ENCODE measurements at places on chromosomes 1 and 21.

GRCh38 chr1:236880209-236880608, 85.1 kb downstream of the MTR start:
- DNase-seq: no peak

DNA sequence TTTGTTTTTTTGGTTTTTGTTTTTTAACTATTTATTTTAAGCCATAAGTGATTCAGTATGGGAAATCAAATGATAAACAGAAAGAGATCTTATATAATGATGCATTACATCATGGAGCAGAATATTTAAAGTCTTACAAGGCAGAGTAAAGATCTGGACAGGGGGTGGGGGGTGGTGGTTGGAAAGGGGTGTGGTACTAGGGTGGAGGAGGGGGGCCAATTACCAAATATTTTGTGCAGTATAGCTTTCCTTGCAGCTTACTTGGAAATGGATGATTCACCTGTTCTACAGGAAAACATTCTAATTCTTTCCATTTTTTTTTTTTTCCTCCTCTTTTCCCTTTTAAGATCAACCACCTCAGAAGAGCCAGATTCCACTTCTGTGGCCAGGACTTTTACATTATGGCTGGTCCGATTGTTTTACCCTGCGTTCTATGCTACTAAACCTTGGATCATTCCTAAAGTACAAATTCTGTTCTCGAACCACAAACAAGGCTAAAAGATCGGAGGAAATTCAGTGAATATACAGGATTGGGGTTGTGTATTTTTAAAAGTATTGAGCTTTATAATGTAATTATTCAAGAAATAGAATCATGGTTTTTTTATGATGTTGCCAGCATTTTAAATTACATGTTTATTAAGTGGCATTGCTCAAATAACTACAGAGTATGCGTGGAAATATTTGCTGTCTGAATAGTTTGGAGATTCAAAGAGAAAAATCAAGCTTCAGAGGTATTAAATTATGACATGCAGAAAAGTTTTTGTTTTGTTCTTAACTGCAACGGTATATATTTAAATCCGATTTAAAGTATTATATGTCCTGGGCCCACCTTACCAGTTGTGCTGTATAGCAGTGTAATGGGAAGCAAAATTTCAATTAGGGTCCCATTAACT, 859.5 kb downstream of the USP25 start:
- DNase-seq: no peak

DNA sequence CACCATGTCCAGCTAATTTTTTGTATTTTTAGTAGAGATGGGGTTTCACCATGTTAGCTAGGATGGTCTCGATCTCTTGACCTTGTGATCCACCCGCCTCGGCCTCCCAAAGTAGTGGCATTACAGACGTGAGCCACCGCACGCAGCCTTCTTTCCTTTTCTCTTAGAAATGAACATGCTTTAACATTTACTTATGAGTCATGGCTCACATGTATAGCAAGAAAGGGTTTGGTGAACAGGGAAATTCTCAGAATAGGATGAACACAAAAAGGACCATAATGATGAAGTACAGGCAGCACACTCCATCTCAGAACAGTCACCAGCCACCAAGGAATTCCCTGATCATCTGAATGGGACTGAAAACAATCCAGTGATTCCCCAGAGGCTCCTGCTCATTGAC, 9.4 kb upstream of the VAMP4 start:
- DNase-seq: no peak

GRCh38 chr1:20359451-20360330, 69.0 kb downstream of the VWA5B1 start:
- no peak for DNase-seq

- DNase-seq: peak; percentile 88
These were observed at the start of gene KRTCAP2 for GRCh38 chr1:155172732-155173477. TSS of gene KRTCAP2 (minus strand) at chr1:155173304. CDS start at chr1:155173224, 80 bp downstream.

DNA sequence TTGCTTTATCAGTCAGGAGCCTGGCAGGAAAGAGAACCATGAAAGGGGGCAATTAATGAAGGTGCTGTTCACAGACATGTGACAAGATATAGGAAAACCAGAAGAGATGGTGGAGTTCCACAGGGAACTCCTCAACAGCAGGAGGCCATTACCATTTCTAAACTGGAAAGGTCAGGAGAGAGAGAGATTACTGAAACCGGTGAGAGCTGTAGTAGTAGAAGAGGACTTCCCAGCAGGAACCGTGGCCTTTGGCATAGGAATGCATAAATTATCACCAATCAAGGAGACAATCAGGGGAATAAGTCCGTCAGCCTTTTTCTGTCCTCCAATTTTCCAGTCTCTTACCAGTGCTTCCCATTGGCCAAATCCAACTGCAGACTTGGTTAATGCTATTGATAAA, 23.0 kb upstream of the ABCD3 start:
- DNase-seq: no peak

DNA sequence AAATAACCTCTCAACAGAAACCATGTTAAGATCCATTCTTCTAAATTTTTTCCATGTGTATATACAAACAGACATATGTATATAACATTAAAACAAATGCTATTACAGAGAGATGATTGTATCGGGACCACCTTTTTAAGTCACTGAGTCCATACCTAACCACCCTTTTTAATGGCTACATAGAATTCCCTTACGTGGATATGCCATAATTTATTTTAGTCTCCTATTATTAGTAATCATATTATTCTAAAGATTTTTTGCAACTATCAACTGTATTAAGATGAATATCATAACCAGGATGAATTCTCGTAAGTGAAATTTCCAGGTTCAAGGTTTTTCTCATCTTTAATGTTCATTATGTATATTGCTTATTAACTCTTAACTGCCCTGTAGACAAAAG, 259.7 kb downstream of the HHAT start:
- DNase-seq: no peak

DNA sequence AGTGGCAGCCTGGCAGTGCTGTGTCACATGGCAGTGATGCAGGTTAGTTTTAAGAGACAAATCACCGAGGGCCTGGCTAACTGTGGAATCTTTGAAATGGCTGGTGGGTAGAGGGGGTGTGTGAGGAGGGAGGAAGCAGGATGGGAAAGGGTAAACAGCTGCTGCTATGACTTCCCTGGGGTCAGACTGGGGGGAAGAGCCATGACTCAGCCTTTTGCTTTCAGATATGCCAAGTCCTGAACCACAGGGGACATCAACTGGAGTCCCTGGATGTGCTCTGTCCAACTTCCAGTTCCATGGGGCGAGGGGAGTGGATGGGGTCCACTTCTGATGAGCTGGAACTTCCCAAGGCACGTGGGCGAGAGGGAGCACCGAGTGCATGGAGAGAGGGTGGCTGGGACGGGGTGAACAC, 121.1 kb upstream of the ADAR start:
- no peak for DNase-seq

DNA sequence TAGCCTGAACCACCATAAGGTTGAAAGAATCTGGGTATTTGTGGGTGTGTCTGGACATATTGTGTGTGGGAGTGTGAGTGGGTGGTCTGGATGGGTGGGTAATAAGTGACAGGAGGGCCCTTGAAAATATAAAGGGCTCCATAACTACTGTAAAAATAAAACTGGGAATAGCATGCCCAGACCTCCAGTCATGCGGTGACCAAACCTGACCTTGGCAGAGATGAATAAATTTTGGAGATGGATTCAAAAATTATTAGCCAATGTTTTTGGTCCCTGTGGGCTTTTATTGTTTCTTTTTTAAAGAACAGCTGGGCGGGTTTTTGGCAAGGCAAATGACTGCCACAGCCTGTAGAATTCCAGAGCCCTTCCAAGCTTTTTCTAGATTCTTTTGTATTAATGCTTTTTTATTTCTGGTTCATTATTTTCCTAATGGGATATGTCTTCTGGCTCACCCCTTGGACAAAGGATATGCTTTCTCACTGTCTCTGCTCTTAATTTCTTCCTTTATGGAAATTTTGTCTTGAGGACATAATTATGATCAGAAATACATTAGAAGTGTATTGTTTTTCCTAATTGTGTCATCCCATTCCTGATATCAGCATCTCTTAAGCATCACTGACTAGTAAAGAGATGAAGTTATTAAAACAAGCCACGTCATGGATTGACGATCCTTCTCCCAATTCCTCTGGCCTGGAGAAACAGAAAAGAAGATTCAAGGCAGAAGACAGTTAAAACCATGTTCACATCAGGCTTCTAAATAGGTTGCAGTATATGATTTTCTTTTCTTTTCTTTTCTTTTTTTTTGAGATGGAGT, 69.5 kb downstream of the NTMT2 start:
- DNase-seq: no peak

DNA sequence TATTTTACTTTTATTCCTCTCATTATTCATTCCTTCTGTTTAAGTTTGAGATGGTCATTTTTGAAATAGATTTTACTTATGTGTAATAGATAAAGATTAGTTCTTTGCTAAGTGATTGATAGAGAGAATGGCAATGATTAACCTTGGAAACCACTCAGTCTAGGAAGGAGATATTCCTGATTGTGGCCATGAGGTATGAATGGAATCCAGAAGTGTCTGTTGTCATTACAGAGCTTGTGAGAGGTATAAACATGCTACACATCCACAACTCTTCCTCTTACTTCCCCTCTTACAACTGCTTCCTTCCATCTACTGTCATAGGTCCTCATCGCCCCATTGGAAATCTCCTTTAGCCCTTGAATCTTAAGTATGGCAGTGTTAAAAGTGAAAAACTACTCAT, 988.8 kb upstream of the B3GALT2 start:
- no peak for DNase-seq

- no peak for DNase-seq
These were observed 43.9 kb downstream of the FH start for GRCh38 chr1:241475671-241476070.

GRCh38 chr1:108028841-108029388, 63.9 kb upstream of the VAV3 start:
- no peak for DNase-seq

DNA sequence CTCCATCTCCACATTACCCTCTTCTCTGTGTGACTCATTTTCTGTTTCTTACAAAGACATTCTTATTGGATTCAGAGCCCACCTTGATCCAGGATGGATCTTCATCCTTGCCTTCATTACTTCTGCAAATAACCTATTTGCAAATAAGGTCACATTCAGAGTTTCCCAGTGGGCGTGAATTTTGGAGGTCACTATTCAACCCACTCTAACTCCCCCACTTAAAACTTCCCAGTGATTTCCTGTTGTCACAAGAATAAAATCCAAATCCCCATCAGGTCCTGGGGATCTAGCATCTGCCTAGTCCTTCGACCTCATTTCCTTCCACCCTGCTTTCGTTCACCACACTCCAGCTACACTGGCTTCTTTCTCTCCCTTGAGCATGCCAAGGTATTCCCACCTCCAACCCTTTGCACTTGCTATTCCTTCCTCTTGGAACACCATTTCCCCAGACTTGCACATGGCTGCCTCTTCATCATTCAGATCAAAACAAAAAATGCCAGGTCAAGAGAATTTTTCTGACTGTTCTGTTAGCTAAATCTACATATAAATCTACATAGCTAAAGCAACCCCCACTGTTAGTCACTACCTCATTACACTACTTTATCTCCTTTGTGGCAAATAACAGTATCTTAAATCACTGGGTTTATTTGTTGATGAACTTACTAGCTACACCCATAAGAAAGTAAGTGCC, 187.2 kb downstream of the TOMM20 start:
- DNase-seq: no peak

GRCh38 chr1:211830055-211830327, 572 bp downstream of the LPGAT1 start:
- no peak for DNase-seq

GRCh38 chr1:119984771-119985170, 84.7 kb downstream of the NOTCH2 start:
- no peak for DNase-seq

DNA sequence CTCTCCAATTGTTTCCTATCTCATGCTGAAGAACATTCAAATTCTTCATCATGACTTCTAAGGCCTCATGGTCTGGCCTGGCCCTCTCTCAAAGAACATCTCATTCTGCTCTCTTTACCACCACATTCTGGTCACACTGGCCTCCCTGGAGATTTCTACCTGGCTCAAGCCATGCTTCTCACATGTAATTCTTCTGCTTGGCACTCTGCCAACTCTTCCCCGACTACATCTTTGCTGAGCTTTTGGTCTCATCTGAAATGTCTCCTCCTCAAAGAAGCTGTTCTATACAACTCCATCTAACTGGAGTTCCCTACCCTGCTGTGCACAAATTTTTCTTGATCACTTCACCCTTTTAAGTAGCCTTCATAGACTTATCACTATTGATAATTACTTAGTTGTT, 1.4 kb upstream of the TBX19 start:
- DNase-seq: no peak

GRCh38 chr1:190957565-190957964, 479.9 kb upstream of the BRINP3 start:
- no peak for DNase-seq
